AML-193 (cell line): ENCODE measurements at places on chromosomes 3 and 15.

DNA sequence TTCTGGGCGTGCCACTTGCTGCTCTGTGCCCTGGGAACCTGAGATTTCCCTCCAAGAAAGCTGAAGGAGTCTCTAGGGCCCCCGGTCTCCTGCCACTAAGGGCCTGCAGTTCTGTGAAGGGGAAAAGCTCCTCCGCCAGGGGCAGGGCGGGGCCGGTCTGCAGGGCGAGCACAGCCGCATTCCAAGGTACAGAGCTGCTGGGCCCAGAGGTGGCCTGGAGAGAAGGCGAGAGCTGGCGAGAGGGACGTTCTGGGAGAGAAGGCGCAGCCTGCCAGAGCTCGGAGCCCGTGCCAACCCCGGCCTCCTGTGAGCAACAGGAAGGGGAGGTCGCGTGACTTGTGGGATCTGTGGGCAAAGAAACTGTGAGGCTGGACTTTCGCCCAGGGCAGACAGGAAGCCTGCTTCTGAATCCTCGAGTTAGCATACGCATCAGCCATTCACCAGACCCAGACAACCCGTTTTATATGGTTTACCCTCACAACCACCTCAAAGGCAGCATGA lies 500.4 kb downstream of the SHQ1 start:
- DNase-seq, result peak; percentile 98

GRCh38 chr3:70854108-70854507 lies 541.7 kb upstream of the MDFIC2 start:
- no peak for DNase-seq

DNA sequence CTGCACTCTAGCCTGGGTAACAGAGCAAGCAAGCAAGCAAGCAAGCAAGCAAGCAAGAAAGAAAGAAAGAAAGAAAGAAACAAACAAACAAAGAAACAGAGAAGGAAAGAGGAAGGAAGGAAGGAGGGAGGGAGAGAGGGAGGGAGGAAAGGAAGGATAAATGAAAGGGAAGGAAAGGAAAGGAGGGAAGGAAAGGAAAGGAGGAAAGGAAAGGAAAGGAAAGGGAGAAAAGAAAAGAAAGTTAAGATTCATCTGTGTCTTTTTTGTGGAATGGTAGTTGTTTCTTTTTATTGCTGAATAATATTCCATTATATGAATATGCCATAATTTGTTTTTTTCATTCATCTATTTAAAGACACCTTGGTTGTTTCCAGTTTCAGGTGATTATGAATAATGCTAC lies 506.9 kb upstream of the NAALADL2 start:
- DNase-seq, result no peak

DNA sequence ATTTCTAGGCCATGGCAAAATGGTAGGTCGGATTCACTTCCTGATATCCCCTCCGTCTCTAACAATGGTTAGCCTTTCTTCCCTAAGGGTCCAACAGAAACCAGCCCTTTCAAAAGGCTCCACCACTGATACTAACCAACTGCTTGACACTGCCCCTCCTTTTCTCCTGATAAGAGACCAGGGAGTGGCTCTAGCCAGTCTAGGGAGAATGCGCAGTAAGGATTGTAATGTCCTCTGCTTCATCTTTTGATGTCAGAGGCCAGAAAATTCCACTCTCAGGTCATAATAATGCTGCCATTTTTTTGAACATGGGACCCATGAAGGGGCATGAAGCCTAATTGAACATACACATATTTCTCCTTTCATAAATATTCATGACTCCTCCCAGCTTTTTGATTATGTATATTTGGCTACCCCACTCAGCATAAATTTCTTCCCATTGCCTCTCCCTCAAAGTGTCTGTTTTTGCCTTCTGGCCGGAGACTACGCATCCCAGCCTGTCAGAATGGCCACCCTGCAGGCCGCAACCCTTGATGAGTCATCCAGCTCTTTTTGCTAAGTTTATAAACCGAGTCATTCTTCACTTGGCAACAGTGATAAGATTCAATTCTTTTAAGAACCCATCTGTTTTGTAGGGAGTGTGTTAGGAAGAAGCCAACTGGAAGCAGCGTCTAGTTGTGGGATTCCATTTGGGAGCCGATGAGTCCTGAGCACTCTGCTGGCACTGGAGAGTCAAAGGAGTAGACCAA lies 189.0 kb upstream of the MCTP2 start:
- DNase-seq, result no peak

GRCh38 chr3:30112902-30113484 lies 493.4 kb upstream of the TGFBR2 start:
- DNase-seq, result peak; percentile 91

GRCh38 chr3:74559261-74559660 lies 55.2 kb downstream of the CNTN3 start:
- DNase-seq, result no peak

- peak; percentile 66 for DNase-seq
Measured at GRCh38 chr3:143298886-143299535, 179.4 kb downstream of the CHST2 start.

- no peak for DNase-seq
Measured at GRCh38 chr3:180414157-180414556, 187.8 kb upstream of the TTC14 start.

DNA sequence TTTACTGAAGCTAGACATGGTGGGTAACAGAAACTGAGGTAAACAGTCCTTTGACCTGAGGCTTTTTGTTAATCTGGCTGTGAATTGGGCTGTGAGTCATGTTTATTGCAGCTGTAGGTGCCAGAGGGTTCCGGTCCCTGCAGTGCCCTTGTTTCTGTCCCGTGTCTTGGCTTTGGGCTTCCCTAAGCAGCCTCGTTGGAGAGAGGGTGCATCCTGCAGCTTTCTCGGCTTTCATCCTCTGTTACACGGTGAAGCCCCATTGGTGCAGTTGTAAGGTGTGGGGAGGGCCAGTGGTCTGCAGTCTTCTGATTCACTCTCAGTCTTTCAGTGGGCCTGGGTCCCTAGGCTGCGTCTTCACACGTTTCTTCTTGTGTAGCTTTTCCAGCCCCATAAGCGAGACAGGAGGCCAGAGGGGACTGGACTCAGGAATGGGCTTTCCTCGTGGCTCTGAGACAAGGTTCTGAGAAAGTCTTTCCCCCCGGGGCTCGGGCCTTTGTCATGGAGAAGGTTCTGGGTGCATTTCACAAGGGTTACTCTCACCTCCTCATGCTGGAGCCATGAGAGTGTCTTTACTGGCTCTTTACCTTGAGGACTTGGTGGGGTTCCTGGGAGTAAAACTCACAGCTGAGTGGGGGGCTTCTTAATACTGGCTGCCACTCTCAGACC lies 33.1 kb downstream of the ASB7 start:
- no peak for DNase-seq

GRCh38 chr3:123287051-123287961 lies 85.6 kb downstream of the SEC22A start:
- DNase-seq, result no peak

GRCh38 chr3:16587681-16588060 lies 17.6 kb downstream of the DAZL start:
- DNase-seq, result no peak

- DNase-seq, result no peak
Measured at GRCh38 chr3:21912711-21913110, 161.7 kb upstream of the ZNF385D start.

GRCh38 chr15:95996494-95996893 lies 334.0 kb upstream of the NR2F2 start:
- no peak for DNase-seq
